ENCODE measurements at places on chromosomes 16 and 17.

DNA sequence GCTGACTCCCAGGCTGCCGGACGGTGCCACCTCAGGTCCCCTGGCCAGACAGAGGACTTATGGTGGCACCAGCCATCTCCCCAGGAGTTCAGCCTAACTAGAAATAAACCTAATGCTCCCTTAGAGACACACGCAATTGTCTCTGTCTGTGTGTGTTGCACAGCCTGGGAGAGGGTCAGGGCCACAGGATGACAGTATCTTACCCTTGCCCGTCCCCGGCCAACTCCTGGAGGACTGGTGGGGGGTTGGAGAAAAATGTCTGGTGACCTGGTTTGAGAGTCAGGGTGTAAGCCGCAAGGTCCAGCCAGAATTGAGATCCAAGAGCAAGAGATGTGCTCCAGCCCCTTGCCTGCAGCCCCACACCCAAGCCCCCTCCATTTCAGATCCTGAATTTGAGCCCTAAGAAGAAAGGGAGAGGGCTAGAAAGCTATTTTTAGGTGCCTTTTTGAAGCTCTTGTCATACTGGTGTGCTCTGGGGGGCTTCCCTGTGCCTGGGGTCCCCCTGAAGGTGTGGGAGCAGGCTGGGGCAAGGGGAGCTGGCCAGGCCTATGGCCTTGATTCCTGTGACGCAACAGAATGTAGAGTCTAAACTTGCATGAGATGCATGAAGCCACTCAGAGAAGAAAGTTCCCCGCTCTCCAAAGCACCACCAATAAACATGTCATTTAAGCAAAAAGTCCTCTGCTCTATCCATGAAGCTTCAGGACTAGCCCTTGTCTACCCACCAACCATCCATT is 12.9 kb downstream of the ZNF319 start:
- peaks cover 27% of the 10 kb centered on the region for H3K27me3 ChIP-seq
- peaks cover 23% of the 10 kb centered on the region for H3K4me1 ChIP-seq
- no peaks in the 10 kb centered on the region for H3K36me3 ChIP-seq
- DNase-seq, result no peak
- H3K4me3 ChIP-seq, result no peak overlapping the region

- peaks cover 9% of the 10 kb centered on the region for H3K4me1 ChIP-seq
- no peak overlapping the region for H3K27ac ChIP-seq
- H3K27me3 ChIP-seq, result no peaks in the 10 kb centered on the region
- H3K4me3 ChIP-seq, result no peak overlapping the region
- no peak for DNase-seq
Measured at GRCh38 chr16:1724491-1724890, 18.5 kb downstream of the MAPK8IP3 start.

GRCh38 chr17:77245162-77245926 is 104.6 kb downstream of the SEC14L1 start:
- H3K4me1 ChIP-seq, result peaks cover 9% of the 10 kb centered on the region
- no peaks in the 10 kb centered on the region for H3K27me3 ChIP-seq
- H3K4me3 ChIP-seq, result no peak overlapping the region
- DNase-seq, result no peak

- peak overlapping the region; percentile 76 for H3K27ac ChIP-seq
- H3K27me3 ChIP-seq, result no peaks in the 10 kb centered on the region
- peaks cover 45% of the 10 kb centered on the region for H3K4me1 ChIP-seq
- H3K36me3 ChIP-seq, result no peaks in the 10 kb centered on the region
- DNase-seq, result no peak
- peak overlapping the region; percentile 56 for H3K4me3 ChIP-seq
Measured at GRCh38 chr17:76382351-76382802, 2.0 kb upstream of the SPHK1 start.
